AG09319 (cell line): ENCODE measurements at places on chromosomes 5 and 9.

DNA sequence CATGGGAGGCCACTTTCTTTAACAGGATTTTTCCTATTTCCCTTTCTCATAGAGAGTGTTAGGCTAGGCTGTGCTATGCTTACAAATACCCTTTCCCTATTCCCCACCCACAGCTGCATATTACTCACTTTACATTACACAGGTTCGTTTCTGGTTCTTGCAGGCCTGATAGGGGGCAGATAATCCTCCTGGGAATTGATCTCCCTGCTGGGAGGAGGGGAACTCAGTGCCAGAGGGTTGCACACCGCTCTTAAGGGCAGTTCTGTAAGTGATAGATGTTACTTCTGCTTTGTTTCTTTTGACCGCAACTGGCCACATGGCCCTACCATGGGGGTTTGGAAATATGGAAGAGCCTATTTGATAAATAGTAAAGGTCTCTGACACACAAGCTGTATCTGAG lies 54.0 kb upstream of the NTRK2 start:
- DNase-seq, result no peak

DNA sequence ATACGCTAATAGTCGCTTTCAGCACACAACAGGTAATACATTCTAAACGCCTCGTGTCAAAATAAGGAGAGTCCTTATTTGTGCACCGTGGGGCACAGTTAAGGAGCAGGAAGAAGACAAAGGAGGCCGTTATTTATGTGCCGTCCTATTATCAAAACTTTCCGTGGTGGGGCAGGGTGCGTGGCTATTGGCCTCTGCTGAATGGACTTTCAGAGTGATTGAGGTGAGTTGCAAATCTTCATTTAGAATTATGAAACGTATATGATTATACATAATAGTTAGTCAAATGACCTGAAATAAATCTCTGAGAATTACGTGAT lies 833 bp downstream of the C5orf24 start:
- no peak for DNase-seq

- DNase-seq, result no peak
Observed at GRCh38 chr5:58300346-58300895, 159.5 kb downstream of the PLK2 start.

DNA sequence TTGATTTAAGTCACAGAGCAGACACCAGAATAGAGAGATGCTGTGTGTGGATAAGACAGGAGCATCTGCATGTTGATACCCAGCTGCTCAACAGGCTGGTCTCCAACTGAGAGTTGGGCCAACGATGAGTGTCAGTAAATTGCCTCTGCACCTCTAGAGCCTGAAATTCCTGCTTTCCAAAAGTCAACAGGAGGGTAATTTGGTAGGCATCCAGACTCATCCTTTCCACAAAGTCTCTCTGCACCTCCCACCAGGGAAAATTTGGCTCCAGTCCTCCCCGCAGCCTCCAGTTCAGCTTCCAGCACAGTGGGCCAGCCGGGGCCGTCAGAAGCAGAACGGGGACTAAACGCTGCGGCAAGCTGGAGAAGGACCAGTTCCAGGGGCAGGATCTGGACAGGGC lies 136.9 kb downstream of the RFK start:
- DNase-seq, result no peak

DNA sequence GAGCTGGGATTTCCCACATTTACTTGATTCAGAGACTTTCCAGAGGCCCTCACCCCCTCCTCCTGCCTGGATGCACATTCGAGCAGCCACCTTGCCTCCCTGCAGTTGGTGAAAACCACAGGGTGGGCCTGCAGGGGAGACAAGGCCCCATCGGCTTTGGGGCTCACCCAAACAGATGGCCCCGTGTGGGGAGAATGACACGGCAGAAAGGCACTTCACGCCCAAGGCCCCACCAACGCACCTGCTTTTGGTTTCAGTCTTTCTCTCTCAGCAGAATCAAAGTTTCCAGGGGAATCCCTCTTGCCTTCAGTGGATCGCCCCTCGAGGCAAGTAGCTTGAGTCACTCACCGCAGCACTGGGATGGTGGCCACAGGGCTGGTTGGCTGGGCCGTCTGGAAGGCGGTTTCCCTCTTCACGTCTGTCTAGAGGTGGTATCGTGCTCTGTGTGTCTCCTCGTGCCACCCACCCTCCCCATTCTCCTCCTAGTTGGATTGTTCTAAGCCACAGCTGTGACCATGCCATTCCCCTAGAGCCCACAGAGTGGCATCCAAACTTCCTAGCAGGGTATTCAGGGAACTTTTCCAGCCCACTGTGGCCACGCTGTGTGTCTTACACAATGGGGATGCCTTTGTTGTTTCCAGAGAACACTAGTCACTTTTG lies 31.8 kb downstream of the SEC61B start:
- DNase-seq, result no peak

GRCh38 chr9:123348317-123348992 lies 7.5 kb upstream of the CRB2 start:
- DNase-seq, result no peak
